ENCODE measurements at places on chromosomes 6 and 20. TPM values are rescaled to one million over a fixed set of nuclear protein-coding genes. Genes with fewer than 3 reads are reported as not detected.

DNA sequence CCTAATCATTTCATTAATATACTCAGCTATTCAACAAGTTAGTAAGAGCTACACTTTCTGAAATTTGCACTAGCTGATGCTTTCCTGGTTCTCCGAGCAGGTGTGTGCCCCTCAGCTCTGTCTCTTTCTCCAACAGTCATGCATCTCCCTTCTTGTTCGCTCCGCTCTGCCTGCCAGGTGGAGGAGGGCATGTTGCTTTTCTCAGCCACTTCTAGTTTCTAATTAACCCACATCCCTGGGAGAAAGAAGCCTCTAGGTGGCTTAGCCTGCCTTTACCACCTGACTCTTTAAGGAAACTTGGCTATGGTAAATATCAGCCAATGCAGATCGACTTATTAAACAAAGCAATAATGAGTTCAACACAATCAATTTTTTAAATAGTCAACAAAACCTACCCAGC lies 34.2 kb downstream of the LRFN2 start:
- no peak overlapping the region for H3K4me3 ChIP-seq
- H3K4me1 ChIP-seq = no peaks in the 10 kb centered on the region
- no peaks in the 10 kb centered on the region for H3K27me3 ChIP-seq
- DNase-seq = no peak
- H3K27ac ChIP-seq = no peak overlapping the region

DNA sequence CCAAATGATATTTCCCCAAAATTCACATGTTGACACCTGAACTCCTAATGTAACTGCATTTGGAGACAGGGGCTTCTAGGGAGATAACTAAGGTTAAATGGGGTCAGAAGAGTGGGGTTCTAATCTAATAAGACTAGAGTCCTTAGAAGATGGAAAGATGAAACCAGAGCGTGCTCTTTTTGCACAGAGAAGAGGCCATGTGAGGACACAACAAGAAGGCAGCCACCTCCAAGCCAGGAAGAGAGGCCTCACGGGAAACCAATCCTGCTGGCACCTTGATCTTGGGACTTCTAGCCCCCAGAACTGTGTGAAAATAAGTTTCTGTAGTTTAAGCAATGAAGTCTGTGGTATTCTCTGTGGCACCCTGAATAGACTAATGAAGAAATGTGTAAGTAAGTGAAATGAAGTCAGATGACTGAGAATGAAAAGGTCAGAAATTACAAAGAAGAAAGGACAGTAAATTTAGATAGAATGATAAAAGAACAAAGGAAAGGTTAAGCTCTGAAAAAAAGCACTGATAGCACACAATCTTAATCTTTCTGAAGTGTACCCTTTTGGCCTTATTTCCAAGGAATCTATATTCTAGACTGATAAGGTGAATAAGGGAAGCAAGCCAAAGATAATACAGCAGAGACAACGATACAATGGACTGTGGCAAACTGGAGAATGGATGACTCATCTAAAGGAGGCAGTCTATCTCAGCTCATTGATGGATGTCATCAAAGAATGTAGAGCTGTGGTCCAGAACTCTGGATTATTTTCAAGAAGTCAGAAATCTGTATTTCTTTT lies 110.4 kb downstream of the MYB start:
- H3K27ac ChIP-seq = no peak overlapping the region
- no peaks in the 10 kb centered on the region for H3K27me3 ChIP-seq
- H3K36me3 ChIP-seq = no peaks in the 10 kb centered on the region
- H3K4me3 ChIP-seq = no peak overlapping the region
- no peak for DNase-seq
- H3K4me1 ChIP-seq = no peaks in the 10 kb centered on the region

DNA sequence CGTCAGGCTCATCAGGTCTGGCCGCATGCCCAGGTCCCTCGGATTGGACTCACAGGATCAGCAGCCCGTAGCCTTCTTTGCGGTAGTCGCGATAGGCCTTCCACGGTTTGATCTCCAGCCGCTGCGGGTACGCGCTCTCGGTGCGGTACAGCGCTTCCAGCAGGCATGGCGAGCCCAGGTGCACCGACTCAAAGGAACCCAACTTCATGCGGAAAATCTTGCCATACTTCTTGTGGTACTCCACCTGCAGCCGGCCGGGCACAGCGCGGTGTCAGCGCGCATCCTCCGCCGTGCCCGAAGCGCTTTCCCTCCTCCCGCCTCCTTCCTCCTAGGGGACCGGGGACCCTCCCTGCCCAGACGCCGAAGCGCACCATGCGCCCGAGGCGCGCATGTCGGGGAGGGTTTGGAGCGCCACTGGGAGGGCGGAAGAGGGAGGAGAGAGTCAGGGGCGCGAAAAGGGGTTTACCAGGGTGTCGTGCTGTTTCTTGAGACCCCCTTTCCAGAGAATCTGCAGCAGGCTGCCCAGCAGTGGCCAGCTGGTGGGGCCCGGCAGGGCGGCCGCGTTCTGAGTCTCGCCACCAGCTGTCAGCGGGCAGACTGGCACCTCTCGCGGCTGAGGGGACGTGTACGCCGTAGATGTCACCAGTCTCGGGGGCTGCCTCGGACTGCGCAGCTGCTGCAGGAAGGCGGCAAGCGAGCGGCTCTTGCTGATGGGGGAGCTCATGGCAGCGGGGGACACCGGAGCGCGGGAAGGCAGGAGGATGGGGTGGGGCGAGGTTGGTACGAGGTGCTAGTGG lies 732 bp downstream of the CYP24A1 start:
- peak overlapping the region; percentile 10 for H3K4me3 ChIP-seq
- H3K4me1 ChIP-seq = peaks cover 22% of the 10 kb centered on the region
- no peaks in the 10 kb centered on the region for H3K36me3 ChIP-seq
- peaks cover 86% of the 10 kb centered on the region for H3K27me3 ChIP-seq
- no peak for DNase-seq

GRCh38 chr20:19885939-19886660 lies 128.0 kb downstream of the RIN2 start:
- H3K4me1 ChIP-seq = no peaks in the 10 kb centered on the region
- DNase-seq = no peak
- no peak overlapping the region for H3K27ac ChIP-seq
- peaks cover 7% of the 10 kb centered on the region for H3K27me3 ChIP-seq

DNA sequence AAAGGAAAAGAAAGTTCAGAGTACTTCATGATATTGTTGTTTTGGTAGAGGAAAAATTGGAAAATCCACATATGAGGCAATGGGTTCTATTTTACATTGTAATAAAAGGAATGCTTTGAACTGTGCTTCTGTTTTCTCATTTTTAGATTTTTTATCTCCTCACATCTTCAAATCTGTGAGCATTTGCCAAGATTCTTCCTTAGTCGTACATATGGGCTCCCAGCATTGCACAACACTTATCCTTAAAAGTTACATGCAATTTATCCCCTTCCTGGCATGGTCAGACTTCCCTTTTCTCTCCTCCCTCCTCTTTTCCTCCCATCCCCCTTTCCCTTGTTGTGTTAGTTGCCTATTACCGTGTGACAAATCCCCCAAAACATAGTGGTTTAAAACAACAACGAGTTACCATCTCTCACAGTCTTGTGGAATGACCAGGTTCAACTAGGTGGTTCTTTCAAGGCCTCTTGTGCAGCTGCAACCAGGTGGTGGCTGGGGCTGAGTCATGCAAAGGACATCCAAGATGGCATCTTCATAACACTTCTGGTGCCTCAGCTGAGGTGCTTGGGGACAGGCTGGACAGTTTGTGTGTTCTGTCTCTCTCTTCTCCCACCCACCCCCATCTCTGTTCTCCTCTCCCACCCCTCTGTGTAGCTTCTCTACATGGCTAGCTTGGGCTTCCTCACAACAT lies 68.7 kb downstream of the TXNDC5 start:
- H3K4me1 ChIP-seq = no peaks in the 10 kb centered on the region
- no peak overlapping the region for H3K27ac ChIP-seq
- no peaks in the 10 kb centered on the region for H3K36me3 ChIP-seq
- H3K4me3 ChIP-seq = no peak overlapping the region
- no peaks in the 10 kb centered on the region for H3K27me3 ChIP-seq

GRCh38 chr6:143755301-143755744 lies 77.6 kb downstream of the PHACTR2 start:
- H3K4me3 ChIP-seq = no peak overlapping the region
- H3K36me3 ChIP-seq = peaks cover 31% of the 10 kb centered on the region
- H3K4me1 ChIP-seq = peaks cover 8% of the 10 kb centered on the region
- no peak for DNase-seq

GRCh38 chr6:3237761-3238662 lies 10.6 kb upstream of the TUBB2B start:
- H3K27ac ChIP-seq = no peak overlapping the region
- H3K27me3 ChIP-seq = peaks cover 37% of the 10 kb centered on the region
- no peaks in the 10 kb centered on the region for H3K4me1 ChIP-seq
- H3K4me3 ChIP-seq = no peak overlapping the region
- no peaks in the 10 kb centered on the region for H3K36me3 ChIP-seq
- no peak for DNase-seq

DNA sequence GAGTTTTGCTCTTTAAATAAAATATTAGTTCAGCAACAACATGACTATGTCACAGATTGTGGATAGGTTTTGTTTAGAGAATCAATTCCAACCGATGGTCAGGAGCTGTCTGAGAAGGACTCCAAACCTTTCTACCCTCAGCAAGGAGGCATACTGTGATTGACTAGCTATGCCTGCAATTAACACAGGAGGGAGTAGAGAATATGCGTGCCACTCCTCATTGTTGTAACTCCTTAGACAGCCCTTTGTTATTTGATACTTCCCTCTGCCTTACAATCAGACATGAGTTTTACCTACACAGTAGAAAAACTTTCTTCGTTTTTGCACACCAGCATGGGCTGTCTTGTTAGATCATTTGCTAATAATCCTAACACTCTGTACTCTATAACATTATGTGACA lies 796.5 kb downstream of the PRIM2 start:
- H3K27ac ChIP-seq = no peak overlapping the region
- H3K4me3 ChIP-seq = no peak overlapping the region
- DNase-seq = no peak
- no peaks in the 10 kb centered on the region for H3K36me3 ChIP-seq
- H3K27me3 ChIP-seq = no peaks in the 10 kb centered on the region
- H3K4me1 ChIP-seq = no peaks in the 10 kb centered on the region

DNA sequence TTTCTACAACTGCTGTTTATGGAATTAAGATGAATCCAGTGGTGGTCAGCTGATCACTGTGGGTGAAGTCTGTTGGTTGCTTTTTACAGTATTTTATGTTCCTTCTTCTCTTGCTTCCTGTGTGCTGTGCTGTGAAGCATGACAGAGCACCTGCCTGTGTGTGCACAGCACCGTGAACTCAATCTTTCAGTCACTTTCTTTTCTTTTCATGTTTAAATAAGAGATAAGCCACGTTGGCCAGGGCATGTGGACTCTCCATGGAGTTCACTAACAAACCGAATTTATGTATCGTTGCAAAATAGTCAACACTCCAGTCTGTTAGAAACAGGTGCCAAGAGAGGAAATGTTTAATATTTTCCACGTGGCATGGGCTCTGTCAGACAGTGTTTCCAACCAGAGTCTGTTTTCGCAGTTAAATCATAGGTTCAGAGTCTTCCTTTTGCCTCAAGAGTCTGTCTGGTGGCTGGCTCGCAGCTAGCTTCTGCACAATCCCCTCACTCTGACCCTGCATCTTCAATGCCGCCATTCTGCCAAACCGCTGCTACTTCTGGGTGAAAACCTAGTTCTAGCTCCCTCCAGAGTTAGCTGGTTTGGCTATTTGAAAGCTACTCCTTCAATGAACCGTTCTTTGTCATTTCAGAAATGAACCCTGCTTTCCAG lies 73.2 kb downstream of the QRSL1 start:
- H3K4me3 ChIP-seq = no peak overlapping the region
- no peak for DNase-seq
- H3K36me3 ChIP-seq = no peaks in the 10 kb centered on the region
- H3K4me1 ChIP-seq = no peaks in the 10 kb centered on the region
- no peaks in the 10 kb centered on the region for H3K27me3 ChIP-seq

- no peak for DNase-seq
- H3K27ac ChIP-seq = no peak overlapping the region
- H3K4me1 ChIP-seq = no peaks in the 10 kb centered on the region
- H3K36me3 ChIP-seq = no peaks in the 10 kb centered on the region
- H3K4me3 ChIP-seq = no peak overlapping the region
- peaks cover 10% of the 10 kb centered on the region for H3K27me3 ChIP-seq
Measured at GRCh38 chr6:107560657-107561056, 70.7 kb downstream of the SOBP start.

GRCh38 chr6:128414943-128415342 lies 105.5 kb downstream of the PTPRK start:
- no peak overlapping the region for H3K27ac ChIP-seq
- no peak overlapping the region for H3K4me3 ChIP-seq
- H3K27me3 ChIP-seq = no peaks in the 10 kb centered on the region
- H3K4me1 ChIP-seq = no peaks in the 10 kb centered on the region
- no peaks in the 10 kb centered on the region for H3K36me3 ChIP-seq

DNA sequence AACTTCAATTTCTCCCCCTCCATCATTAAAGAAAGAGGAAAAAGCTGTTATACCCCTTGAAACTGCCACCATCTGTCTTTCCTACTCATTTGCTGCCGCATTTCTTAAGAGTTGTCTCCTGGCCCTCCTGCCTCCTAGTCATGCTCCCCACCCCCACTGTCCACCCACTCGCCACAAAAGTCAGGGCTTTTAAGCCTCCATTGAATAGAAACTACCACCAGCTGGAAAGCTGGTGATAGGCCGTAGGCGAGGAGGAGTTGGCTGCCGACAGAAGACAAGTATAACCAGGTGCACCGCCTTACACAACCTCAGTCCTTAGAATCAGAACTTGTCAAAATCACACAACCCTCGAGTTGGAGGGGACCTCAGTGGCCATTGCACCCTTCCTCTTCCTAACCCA lies 67.6 kb downstream of the B3GAT2 start:
- H3K27ac ChIP-seq = no peak overlapping the region
- H3K4me1 ChIP-seq = no peaks in the 10 kb centered on the region
- DNase-seq = no peak
- no peak overlapping the region for H3K4me3 ChIP-seq

DNA sequence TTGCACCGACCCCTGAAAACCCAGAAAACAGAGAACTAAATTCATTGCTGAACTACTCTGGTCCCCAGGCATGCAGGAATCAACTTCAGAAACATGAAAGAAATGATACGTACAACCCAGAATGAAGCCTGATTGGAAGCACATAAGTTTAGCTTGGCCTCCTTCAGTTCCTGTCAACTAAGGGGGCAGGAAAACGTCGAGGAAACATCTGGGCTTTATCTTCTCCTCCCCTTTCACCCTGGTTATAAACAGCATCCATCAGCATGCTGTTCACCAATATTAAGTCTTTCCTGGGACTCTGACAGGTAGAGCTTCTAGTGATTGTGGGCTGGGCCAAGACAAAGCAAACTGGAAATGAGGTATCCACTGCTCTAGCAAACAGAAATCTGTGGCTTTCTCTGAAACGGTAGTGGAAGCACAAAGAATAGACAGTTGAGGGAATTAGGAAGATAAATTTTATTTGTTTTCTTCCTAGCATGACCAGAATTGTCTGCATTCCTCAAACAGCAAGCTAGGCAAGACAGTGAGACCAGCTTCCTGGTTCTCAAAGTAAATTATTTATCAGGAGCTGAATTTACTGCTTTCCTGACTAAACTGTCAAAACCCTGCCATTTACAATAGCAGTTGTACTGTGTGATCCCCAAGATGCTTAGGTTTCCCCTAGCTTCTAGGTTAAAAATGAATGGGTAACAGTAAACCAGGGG lies 134.4 kb downstream of the PTPRT start:
- no peak for DNase-seq
- no peaks in the 10 kb centered on the region for H3K4me1 ChIP-seq
- H3K4me3 ChIP-seq = no peak overlapping the region
- H3K27ac ChIP-seq = no peak overlapping the region
- H3K27me3 ChIP-seq = no peaks in the 10 kb centered on the region

TCF19 gene
- 3.3 TPM for total RNA-seq

HCK gene
- 0.67 TPM for total RNA-seq

CDC5L gene
- total RNA-seq = 18.9 TPM

PNLDC1 gene
- total RNA-seq = not detected

NEURL2 gene
- 1.5 TPM for total RNA-seq

EFCAB8 gene
- 2.5 TPM for total RNA-seq

WFDC5 gene
- total RNA-seq = not detected

Data from CD4-positive, alpha-beta T cell (primary cell).